ENCODE measurements at places on chromosomes 12 and 14.
A peak's percentile ranks its signal among the peaks of the same experiment; 100 is the strongest.

GRCh38 chr14:67806246-67806645, 10.1 kb downstream of the ZFYVE26 start:
- no peak for DNase-seq

GRCh38 chr12:131698286-131698685, 12.6 kb upstream of the SFSWAP start:
- no peak for DNase-seq

DNA sequence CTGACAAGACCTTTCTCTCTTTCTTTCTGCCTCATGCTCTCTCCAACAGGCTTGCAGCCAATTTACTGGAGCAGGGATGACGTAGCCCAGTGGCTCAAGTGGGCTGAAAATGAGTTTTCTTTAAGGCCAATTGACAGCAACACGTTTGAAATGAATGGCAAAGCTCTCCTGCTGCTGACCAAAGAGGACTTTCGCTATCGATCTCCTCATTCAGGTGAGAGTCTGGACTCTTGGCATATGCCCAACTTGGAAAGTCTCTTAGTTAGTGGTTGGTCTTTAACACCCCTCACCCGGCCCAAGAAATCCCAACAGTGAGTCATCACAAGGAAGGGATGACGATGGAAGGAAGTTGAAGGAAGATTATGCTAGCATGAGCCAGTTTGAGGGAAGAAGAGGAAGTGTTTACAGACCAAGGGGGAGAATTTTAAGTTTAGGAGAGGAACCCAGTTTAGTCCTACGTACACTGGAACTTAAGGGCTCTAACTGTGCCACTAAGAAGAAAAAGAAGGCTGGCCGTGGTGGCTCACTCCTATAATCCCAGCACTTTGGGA, 189.7 kb downstream of the ETV6 start:
- DNase-seq: no peak

DNA sequence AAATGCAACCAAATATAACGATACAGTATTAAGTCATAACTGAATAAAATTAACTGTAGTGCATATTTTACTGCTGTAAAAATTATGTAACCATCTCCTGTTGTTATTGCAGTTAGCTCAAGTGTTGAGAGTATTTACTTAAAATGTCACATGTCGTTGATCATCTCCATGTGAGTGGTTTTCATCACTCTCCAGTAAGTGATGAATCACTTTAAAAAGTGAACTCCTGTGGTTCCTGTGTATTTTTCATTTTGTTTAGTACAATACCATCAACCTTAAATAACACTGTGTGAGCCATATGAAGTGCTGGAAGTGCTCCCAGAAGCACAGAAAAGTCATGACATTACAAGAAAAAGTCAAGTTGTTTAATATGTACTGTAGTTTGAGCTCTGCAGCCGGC, 104.7 kb upstream of the SLCO1B1 start:
- DNase-seq: peak; percentile 91

DNA sequence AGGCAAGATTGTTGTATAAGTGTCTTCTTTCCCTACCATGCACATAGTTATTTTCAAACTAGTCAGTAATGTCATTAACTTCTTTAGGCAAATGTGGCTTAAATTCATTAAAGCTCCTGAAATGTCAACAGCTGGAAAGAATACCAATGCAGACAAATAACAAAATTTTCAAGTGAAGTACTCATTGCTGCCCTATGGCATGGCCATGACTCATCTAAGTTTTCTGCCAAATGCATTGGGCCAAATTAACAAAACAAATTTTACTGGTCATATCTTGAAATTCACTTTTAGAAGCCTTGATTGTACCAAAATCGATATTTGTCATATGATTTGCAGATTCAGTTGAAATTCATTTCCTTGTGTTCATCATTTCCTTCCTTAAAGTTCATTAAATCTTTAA, 915.9 kb downstream of the SLC6A15 start:
- DNase-seq: no peak

DNA sequence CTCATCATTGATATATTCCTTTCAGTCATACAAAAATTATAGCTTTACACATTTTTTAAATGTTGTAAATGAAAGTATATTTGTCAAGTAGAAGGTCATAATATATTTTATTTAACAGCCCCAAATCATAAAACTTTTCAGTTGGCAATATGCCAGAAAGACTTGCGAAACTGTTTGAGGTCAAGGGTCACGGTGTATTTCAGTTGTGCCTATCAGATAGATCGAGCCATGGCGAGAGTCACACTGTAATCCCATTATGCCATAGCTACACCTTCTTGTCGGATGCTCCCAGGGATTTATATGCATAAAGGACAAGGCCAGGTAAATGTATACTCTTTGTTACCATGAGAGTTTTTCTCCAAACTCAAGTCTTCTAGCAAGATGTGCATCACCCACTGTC, 26.7 kb upstream of the G2E3 start:
- DNase-seq: no peak

DNA sequence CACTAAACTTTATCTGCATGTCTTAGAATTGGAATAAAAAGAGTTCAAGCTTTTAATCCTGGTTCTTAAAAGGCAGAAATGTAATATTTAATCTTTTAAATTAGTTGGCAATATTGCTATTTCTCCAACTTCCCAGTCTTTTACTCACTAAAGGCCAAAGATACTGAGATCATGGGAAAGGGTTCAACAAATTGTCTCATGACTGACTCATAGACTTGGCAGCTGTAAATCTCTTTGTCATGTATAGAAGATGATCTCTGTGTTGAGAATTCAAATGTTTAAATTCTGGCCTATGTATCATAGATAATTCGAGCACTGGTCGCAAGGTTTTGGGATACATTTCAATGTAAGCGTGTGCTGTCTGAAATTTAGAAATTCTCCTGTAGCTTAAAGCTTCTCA, 40.1 kb upstream of the STRAP start:
- DNase-seq: no peak

DNA sequence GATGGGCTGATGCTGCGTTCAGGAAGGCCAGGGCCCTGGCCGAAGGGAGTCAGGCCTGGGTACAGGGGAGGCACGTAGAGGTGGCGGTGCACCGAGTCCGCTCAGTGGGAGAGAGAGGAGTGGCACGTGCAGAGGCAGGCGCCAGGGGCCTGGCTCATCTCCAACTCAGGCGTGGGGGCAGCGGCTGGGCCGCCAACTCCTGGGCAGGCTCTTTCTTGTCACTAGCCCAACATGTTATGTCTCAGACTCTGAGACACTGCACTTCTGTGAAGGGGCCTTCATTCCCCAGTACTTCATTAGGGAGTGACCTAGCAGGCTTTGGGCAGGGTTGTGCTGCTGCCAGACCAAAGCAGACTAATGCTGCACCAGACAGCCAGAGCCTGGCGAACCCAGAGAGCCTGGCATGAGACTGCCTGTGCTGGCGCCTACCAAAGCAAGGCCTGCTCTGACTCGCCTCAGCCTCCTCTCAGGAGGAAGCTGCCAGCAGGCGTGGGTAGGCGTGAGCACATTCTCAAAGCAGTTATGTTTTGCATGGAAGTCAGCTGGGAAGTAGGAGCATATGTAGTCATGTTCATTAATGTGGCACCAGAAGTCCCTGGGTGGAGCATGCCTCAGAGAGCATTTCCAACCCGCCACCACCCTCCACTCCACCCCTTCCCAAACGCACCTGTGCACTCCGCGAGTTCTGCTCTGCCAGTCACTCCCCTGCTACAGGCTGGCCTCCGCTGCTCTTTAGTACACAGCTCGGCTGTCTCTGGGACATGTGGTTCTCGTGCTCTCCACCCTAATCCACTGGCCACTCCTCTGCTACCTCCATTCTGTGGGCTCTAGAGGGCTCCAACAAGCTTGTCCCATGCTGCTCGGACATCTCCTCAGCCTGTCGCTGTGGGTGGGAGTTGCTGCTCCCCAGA, 9.7 kb downstream of the CKB start:
- DNase-seq: peak; percentile 29

DNA sequence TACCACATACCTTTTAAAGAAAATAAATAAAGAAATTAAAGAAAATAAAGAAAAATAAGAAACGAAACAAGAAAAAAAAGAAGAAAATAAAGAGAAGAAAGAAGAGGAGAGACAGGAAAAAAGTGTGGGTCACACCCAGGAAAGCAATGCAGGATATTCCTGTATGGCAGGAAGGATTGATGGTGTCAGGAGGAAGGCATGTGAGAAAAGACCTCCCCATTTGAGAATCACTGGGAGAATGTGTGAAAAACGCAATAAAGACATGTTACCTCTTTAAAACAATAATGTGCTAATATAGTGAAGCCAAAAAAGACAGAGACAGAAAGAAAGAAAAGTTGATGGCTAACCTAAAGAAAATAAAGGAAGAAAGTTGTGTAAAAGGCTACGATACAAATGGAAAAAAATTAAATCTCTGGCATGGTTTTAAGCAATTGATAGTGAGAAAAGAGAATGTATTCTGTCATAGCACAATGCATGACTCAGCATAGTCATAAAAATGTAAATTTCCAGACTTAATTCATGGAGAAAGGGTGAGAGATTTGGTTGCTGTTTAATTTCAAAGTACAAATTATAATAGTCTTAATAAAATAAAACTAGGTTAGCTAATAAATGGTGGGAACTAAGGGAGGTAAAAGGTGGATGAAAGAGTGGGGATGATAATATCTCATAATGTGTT, 24.3 kb upstream of the FOXG1 start:
- no peak for DNase-seq

DNA sequence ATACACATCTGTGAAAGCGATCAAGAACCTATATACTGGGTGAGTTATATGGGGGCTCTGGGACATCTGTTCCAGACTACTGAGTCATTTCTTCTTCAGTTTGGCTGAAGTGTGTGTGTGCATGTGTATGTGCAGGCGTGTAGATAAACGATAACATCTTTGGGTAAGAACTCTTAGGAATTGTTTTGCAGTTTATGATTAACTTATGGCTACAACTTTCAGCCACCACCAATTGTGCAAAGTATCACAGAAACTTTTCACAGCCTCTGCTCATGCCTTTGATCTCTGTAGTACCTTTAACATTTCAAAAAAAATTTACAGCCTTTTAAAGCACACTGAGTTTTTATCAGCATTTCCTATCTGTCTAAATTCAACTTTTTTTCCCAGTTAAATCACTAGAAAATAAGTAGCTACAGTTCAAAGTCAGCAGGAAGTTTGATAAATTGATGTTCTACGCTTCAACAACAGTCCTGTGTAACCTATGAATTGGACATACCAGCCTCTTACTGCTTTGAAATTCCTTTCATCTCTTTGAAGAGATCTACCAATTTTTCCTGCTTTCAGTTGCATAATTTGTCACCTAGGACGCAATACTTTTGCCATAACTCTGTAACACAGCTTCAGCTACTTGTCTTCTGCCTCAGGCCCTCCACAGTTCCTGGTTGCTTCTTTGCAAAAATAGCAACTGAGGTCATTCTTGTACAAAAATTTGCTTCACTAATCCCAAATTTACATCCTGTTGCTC, 43.0 kb downstream of the PPM1H start:
- no peak for DNase-seq

- DNase-seq: no peak
Measured at GRCh38 chr14:52650774-52651173, 44.6 kb downstream of the ERO1A start.

- DNase-seq: no peak
Measured at GRCh38 chr12:23350808-23351207, 598.7 kb downstream of the SOX5 start.

DNA sequence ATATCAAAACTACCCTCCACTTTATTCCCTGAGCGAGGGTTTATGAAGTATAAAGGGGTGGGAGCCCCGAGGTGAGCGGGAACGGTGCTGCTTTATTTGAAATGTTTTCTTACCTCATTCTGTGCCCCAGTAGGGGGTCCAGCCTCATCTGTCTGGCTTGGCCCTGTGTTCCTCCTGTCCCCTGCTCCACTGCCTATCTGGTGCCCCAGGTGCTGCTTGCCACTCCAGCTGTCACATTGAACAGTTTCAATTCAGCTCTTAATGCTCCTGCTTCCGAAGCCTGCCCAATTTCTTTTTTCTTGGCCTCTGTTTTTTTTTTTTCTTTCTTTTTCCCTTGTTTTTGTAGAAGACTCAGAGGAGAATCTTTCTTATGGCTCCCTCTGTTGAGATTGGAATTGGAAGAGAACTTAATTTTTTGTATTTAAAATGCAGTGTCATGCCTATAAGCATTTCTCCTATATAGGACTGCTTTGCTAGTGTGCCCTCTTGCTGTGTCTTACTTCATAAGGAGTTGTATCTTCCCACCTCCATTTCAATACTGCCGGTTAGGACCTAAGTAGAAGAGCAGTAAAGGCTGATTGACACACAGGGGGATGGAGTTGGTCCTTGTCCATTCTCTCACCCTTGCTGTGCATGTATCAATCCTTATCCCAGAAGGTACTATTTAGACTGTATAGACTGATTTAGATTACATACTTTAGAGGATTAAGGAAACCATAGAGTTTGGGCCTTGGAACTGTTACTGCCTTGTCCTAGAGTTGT, 2.3 kb downstream of the ATXN7L3B start:
- no peak for DNase-seq

DNA sequence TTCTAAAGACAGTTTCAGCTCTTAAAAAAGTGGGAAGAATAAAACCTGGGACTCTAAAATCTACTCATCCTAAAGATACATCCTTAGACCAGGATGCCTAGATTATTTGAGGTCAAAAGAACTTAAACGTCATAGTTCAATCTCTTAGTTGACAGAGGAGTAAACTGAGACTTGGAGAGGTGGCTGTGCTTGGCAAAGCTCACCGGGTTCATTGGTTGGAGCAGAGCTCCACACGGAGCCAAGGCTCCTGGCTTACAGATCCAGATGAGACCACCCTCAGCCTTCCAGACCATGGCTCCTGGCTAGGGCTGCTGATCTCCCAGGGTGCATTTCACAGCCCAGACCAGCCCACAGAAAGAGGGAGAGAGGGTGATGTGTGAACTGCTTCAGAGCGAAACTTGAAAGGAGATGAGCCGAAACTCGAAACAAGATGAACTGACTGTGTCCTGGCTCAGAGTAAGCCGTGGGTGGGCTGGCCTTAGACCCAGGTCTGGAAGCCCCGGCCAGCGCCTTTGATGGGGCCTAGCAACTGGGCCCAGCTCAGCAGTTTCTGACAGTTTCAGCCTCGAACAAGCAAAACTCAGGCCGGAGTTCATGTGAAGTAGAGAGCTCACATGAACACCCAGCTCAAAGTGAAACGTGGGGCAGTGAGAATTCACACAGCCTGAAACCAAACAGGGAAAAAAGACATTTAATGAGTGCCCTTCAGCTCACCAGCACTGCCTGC, 1044.8 kb downstream of the BCL11B start:
- DNase-seq: no peak

- DNase-seq: no peak
Measured at GRCh38 chr12:25500651-25501050, 52.4 kb downstream of the LMNTD1 start.

DNA sequence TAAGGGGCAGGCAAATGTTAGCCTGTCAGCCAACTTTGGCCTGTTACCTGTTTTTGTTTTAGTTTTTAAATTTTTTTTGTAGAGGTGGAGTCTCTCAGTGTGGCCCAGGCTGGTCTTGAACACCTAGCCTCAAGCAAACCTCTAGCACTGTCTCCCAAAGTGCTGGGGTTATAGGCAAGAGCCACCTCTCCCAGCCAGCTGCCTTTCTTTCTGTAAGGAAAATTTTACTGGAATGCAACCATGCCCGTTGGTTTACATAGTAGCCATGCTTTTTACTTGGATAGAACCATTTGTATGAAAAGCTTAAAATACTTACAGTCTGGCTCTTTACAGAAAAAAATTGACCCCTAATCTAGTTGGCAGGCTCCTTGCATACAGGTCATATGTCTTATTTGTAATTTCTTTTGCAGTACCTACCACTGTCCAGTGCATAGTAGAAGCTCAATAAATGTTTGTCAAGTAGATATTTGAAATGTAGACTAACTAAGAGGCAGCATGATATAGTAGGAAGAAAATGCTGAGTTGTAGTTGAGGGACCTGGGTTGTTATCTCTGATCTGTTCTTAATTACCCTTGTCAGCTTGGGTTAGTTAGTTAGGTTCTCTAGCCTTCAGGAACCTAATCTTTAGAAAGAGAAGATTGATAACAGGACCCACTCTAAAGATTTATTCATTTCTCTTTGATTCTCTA, 4.7 kb downstream of the MDM2 start:
- no peak for DNase-seq

All from NCI-H1417 treated with DMSO at 0.1 percent for 48 hours (cell line).